ENCODE measurements at places on chromosomes 13 and 19. TPM values are rescaled to one million over a fixed set of nuclear protein-coding genes. Genes with fewer than 3 reads are reported as not detected.

- ATAC-seq: peak; percentile 88
Measured at GRCh38 chr19:8361921-8362793, 1.8 kb upstream of the ANGPTL4 start.

Gene FUT3
- 104 TPM for total RNA-seq

DNA sequence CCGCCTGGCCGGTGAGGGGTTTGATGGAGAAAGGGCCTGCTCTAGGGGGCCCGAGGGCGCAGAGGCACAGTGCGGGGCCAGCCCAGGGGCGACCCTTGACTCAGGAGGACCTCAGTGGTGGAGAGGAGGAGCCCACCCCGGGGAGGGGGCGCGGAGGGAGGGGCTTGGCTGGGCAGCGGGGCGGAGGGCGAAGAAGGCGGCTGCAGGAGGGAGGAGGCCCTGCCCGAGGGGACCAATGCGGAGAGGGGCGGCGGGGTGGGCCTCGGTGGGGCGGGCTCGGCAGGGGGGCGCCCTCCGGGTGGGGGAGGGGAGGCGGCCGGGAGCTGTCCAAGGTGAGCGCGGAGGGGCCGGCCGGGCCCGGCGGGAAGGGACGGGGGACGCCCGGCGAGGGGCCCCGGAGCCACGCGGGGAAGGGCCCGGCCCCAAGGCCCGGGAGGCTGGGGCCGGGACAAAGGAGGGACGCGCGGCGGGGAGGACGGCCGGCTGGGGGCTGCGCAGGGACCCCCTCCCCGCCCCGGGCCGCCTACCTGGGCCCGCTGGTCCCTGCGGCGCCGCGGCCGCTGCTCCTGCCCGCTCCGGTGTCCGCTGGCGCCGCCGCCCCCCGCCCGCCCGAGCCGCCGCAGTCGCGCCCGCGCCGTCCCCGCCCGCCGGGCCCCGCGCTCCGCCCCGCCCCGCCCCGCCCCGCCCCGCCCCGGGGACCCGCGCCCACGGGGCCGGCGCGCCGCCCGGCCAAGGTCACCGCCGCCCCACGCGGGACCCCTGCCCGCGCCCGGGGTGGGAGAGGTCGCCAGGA lies at the start of gene DIRAS1:
TSS of gene DIRAS1 (minus strand) at position 596 of the 793 bp plus-strand sequence. CDS start 3,566 bp downstream, outside the sequence.
- peak; percentile 11 for ATAC-seq

- ATAC-seq: no peak
Measured at GRCh38 chr19:54369082-54369687, 4.5 kb upstream of the LAIR1 start.

DNA sequence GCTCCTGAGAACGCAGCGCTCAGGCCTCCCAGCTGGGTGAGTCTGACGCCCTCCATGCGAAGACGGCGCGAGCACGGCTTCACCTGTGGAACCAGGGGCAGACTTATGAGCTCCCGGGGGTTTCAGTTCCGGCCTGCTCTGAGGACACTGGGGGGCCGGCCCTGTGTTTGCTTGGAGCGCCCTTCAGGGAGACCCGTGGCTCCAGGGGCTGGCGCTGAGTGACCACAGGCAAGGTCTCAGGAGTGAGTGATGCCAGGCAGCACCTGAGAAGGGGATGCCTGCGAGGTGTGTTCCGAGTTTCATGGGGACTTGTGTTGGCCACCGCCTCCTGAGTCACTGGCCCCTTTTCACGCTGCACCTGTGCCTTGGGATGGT lies 4.5 kb downstream of the MCF2L start:
- ATAC-seq: no peak

Gene ZNF285
- 0.64 TPM for total RNA-seq

DNA sequence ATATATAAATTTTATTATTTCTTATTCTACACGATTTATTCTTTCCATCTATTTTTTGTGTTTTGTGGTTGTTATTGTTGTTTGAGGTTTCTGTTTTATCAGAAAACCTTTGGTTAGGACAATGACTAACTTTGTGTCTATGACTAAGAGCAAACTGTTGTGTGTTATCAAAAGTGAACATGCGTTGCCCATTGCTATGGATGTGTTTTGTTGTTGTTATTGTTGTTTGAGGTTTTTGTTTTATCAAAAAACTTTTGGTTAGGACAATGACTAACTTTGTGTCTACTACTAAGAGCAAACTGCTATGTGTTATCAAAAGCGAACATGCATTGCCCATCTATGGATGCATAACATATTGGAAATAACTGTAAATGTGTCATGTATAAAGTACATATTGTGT lies 692.3 kb downstream of the SLITRK1 start:
- ATAC-seq: no peak

Gene FXYD3
- total RNA-seq: 736 TPM

- ATAC-seq: peak; percentile 33
Measured at GRCh38 chr19:6720369-6721137, at the start of gene C3. Gene C3 (minus strand): TSS chr19:6720650. CDS start chr19:6720589, 61 bp downstream.

DNA sequence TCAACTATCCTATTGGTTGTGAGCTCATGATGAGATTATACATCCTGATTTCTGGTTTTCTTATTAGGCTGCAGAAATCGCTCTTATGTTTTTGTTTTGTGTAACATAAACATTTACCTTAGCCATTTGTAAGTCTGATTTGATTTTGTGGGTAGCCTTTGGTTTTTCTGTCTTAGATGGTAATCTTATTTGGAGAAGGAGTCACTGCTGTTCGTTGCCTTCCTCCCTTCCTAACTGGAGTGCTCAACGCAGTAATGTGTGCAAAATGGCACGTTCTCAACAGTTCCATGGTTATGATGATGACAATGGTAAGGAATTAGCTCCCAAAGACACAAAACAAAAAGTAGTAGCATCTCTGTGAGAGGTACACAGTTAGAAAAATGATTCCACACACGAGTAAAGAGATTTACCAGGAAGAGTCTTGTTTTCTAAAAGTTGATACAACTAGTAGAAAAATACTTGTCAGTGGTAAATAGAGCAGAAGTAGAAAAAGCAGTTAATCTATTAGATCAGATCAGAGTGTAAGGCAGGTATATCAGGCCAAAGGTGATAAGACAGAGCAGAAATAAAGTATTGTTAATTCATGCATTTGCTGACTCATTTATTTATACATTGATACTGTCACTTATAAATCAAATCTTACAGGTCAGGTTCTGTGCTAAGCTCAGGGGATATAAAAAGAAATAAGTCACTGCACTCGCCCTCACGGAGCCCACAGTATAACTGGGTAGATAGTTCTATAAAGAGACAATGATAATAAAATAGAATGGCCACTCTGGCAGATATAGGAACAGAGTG lies 270.0 kb downstream of the NALCN start:
- no peak for ATAC-seq

- no peak for ATAC-seq
Measured at GRCh38 chr19:2453431-2454025, 3.2 kb downstream of the LMNB2 start.

Measured in esophagus mucosa (tissue), 1 donor.